Stimulated activated CD8-positive, alpha-beta memory T cell treated with anti-CD3 and anti-CD28 coated beads, Interleukin-4, amount 100 ng/mL, for 24 hours (primary cell): ENCODE measurements at places on chromosomes 2 and 18.

- no peak for DNase-seq
Measured at GRCh38 chr2:150931451-150931850, 330.2 kb downstream of the RBM43 start.

DNA sequence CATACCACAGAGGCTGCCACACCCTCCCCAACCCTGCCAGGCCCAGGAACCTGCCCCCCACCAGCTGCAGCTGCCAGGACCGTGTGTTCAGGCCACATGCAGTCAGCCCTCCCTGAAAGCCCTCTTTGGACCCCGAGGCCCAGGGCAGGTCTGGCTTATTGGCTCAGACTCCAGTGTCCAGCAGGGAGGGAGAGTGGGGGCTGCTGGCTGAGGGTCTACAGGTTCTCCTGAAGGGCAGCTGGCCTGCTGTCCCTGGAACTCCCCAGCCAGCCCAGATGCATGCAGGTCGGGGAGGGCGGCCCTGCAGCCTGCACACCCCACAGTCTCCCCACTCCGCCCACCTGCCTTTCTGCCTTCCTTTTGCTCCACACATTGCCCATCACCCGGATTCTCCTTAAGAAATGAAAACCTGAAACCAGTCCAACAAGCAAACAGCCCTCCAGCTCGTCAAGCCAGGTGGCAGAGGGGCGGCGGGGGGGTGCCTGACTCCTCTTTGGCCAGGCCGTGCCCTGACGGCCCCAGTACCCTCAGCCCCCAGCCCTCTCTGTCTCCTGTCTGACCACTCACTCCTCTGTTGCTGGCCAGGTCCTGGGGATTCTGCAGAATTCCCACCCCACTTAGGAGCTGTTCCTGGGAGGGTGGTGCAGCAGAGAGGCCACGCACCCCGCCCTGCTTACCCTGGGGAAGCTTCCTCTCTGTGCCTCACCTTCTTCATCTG lies 18.0 kb downstream of the GPR35 start:
- DNase-seq, result no peak

DNA sequence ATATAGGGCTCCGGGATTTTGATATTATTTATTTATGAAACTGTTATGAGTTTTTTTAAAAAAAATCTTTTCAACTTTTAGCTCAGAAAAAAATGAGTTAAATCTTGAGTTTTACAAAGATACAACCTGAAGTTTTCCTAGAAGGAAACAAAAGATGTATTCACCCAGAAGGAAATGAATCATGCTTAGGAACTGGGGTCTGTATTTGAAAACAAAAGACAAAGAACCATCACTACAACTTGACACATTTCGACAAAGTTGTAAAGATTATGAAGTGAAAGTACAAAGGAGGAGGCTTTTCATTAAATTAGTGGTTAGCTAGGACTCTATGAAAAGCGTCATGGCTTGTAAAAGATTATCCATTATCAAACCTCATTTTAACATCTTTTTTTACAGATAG lies 143.3 kb downstream of the PDE1A start:
- no peak for DNase-seq

- DNase-seq, result no peak
Measured at GRCh38 chr2:224925810-224926100, 116.5 kb downstream of the DOCK10 start.

GRCh38 chr2:45237850-45238542 lies 228.7 kb upstream of the SIX2 start:
- DNase-seq, result no peak

DNA sequence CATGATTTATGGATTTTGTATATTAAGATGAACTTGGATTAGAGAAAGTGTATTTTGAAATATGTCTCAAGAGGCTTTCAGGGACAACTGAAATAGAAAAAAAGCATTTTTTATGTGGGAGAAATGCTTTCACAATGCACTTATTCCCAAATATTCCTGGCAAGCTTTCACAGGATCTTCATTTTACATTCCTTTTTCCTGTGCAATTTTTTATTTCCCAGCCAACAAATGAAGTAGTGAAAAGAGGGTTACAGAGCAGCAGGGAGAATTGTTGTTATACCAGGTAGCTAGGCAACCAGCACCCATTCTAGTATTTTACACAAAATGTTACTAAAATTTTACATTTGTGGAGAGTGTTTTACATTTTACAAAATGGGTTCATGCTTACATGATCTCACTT lies 167.0 kb upstream of the RPRM start:
- DNase-seq, result no peak

GRCh38 chr2:41880561-41881243 lies 167.1 kb upstream of the PKDCC start:
- DNase-seq, result no peak
